Fibroblast of skin of left biceps (primary cell): ENCODE measurements at places on chromosomes 7 and 10.
A peak's percentile ranks its signal among the peaks of the same experiment; 100 is the strongest.

- no peak for DNase-seq
These were observed 29.8 kb downstream of the ADAP1 start for GRCh38 chr7:924541-925231.

DNA sequence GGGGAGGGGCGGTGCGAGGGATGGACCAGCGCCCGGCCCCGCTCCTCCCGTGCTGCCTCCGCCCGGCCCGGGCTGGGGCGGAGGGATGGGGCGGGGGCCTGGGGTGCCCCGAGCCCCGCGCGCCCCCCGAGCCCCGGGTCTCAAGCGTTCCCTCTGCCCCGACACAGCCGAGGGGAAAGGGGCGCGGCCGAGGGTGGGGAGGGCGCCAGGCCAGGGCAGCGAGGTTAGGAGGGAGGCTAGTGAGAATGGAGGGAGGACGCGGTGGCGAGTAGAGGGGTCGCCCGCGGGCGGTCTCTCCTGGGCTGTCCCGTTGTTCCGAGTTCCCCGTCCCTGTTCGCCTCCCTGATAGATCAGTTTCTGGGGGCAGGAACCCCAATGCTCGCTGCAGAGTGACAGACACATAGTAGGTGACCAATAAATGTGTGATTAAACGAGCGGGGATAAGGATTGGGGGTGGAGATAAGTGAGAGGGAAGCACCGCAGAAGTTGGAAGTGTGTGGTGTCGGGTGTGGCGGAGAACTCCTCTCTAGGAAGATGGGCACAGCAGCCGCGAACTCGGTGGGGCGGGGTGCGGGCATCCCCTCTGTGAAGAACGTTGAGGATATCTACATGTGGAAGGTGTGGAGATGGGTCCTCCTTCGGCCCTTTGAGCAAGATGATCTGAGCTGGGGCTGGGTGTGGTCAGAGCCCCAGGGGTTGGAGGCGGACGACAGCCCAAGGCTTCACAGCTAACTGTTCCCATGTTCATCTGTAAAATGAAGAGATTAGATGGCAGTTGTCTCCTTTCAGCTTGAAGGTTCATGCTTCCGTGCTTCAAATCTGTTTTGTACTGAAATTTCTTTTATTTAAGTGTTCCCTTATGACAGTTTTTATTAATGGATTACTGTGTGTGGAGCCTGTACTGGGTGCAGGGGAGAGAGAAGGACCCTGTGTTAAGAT is 580 bp downstream of the ZNF775 start:
- DNase-seq = no peak

DNA sequence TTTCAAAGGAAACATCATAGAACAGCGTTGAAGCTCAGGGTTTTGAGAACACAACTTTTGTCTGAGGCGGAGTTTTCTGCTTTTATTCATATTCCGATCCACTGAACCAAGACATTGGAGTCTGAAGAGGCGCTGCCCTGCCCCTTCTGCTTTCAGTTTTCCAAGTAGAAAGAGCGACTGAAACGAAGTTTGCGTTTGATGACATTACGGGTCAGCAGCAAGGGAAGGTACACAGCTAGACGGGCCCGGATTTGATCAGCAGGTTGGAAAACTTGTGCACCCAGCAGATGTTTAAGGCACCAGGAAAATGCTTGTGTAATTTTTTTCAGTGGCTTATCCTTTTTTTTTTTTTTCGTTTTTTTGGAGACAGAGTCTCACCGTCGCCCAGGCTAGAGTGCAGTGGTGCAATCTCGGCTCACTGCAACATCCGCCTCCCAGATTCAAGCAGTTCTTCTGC is 720 bp downstream of the SUN1 start:
- no peak for DNase-seq

DNA sequence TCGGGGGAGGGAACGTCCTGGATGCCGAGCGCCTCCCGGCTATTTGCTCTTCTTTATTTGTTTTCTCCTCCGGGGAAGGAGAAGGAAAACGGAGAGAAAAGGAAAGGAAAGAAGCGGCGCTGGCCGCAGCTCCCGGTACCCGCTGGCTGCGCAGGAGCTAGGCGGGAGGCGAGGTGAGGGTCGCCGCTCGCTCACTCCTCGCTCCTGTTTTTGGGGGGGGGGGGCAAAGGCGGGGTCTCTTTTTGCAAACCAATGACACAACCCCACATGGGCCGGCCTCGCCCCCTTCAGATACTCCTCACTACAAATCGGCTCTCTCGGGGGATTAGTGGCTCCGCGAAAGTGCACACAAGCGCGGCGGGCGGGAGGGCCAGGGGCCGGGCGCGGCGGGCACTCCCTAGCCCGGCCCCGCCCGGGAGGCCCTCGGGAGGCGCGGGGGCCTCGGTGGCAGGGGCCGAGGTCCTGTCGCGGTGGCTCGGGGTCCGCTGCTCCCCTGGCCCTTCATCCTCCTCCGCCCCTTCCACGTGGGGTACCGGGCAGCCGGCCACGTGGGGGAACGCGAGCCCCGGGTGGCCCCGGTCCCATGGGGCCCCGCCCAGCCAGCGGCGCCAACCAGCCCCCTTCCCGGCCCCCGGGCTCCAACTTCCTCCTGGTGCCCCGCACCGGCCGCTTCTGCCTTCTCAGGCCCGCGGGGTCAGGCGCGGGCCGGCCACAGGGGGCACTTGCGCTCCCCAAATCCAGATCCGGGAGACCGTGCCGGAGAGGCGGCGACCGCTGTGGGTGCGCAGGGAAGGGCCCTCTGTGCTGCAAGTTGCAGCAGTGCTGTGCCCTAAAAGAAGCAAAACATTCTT is 718 bp upstream of the CTBP2 start:
- peak; percentile 68 for DNase-seq

GRCh38 chr7:118949031-118949430 is 724.5 kb downstream of the ANKRD7 start:
- no peak for DNase-seq
